Posterior cingulate gyrus (tissue), 11 donors: ENCODE measurements at places on chromosomes 2 and 18.
A peak's percentile ranks its signal among the peaks of the same experiment; 100 is the strongest.

- DNase-seq = no peak
These were observed 19.5 kb upstream of the WIPF1 start for GRCh38 chr2:174617120-174617519.

DNA sequence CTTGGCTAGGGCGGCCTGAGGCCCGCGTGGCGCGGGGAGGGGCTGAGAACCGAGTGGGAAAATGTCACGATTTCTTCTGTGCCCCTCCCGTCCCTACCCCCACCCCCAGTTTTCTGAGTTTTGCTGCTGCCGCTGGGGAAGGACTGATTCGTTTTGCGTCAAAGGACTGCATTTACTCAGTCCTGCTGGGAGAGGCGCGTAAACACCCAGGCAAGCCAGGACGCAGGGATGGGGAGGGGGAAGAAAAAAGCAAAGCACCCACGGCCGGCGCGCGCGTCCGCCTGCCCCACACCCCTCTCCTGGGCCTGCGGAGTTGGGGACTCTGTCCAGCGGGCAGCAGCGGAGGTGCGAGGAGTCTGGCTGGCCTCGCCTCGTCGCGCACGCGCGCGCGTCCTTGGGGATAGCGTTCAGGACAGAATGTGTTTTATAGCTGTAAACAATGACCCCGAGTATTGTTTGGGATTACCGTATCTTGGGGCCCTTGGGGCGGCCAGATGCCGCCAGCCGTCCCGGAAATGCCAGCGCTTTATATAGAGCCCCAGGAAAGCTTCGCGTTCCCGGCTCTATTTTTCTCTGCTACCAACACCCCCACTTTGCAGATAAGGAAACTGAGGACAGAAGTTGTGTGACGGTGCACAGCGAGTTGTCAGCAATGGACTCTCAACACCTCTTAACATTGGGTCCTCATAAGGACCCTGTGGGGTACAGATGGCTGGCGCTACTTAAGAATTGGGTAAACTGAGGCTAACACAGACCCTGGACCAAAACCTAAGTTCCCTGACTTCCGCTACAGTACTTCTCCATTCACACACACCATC, 1.7 kb upstream of the FOSL2 start:
- peak; percentile 49 for DNase-seq

- peak; percentile 72 for DNase-seq
These were observed 22.4 kb upstream of the RMP24 start for GRCh38 chr18:35949903-35950627.

GRCh38 chr2:146818122-146818521, 1026.7 kb upstream of the ACVR2A start:
- no peak for DNase-seq

- no peak for DNase-seq
These were observed 252.5 kb downstream of the SMAD2 start for GRCh38 chr18:47677952-47678351.

DNA sequence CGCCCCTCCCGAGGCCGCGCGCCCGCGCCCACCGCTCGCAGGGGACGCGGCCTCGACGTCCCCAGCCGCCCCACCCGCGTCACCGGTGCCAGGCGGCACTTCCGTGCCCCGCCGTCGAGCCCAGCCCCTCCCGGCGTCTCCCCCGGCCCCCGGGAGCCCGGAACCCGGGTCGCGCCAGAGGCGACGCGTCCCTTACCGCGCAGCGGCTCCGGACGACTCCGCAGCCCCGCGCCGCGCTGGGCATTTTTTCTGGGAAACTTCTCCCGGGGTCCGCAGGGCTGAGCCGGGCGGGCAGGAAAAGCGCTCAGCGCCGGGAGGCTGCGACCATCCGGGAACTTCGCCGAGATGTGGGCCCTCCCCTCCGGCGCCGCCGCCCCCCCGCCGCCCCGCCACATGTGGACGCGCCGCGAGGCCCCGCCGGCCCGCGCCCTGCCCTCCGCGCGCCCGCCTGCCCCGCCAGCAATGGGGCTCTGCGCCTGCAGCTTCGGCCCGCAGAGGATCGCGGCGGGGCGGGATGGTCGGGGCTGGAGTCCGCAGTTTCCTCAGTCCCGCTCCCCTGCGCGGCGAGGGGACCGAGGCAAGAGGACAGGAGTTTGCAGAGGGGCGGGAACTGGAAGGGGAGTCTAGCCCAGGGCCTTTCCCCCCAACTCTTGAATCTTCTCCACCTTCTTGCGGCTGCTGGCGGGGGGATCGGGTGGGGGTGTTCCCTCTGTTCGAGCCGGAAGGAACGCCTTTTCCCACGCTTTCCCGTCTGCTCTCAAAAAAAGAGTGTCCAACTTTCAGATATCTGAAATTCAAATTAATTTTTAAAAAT, 81.5 kb downstream of the CHRNA1 start:
- peak; percentile 93 for DNase-seq

DNA sequence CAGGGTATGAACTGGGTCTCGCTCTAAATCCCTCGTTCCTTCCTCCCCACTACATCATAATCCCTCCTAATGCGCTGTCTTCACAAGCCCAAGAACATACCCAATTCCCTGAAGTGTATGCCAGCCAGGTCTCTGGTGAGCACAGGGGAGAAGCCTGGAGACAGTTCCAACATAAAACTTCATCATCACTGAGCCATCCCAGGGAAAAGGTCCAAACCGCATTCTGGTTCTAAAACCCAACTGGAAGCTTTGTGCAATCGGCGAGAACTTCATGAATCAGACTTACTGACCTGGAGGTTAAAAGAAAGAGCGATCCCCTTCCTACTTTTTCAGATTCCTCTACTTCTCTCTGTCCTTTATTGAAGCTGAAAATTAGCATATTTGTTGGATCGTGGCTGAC, 132.7 kb downstream of the ALPK2 start:
- no peak for DNase-seq

DNA sequence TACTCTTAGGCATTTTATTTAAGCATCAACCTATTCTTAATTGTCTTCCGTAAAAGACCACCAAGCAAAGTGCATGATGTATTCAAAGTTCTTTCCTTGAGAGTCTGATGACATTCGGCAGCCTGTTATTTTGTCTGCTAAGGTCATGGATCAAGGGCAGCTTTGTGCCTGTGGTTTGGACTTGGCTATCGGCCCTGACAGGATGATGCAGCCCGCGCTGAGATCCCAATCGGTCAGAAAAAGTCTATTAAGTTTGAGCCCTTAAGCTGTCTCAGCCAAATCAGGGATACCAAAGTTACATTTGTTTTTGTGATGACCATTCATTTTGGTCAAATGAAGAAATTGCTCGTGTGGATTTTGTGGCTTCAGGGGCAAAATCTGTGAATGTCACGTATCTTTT, 718.9 kb upstream of the FANCL start:
- no peak for DNase-seq

DNA sequence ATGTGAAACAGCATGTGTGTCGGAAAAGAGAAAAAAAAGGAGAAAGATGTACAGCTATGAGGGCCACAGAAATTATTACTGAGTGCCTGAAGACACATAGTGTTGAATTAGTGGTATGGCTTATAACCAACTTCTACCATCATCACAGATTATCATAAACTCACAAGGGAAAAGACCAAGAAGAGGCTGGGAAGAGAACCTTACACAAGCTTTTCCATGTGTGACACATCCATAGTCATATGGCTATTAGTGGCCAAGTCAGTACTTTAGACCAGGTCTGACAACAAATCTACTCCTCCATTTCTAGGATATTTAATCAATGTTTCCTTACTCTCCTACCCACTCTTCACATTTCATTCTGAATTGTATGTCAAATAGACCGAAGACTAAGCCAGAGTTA, 3.5 kb upstream of the GALNT5 start:
- no peak for DNase-seq

- DNase-seq = no peak
These were observed 171.8 kb downstream of the ICOS start for GRCh38 chr2:204108330-204108751.

DNA sequence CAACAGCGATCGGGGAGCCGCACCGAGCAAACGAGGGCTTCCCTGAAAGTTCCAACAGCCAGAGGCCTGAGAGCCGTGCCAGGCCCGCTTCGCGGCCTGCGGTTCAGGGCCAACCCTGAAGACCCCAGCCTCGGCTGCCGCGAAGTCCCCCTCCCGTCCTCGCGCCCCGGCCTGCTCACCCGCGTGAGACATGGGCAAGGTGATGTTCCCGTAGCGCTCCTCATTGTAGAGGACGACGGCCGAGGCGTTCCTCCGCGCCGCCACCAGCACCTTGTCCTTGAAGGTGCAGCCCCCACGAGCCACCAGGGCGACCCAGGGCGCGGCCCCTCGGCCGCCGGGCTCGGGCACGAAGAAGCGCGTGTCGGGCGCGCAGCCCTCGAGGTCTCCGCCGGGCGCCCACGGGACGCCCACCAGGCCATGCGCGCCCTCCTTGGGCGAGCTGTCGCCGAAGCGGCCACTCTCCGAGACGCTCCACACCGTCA, 510 bp downstream of the RNF149 start:
- no peak for DNase-seq

- no peak for DNase-seq
These were observed 306.9 kb downstream of the BCL11A start for GRCh38 chr2:60246583-60246982.

DNA sequence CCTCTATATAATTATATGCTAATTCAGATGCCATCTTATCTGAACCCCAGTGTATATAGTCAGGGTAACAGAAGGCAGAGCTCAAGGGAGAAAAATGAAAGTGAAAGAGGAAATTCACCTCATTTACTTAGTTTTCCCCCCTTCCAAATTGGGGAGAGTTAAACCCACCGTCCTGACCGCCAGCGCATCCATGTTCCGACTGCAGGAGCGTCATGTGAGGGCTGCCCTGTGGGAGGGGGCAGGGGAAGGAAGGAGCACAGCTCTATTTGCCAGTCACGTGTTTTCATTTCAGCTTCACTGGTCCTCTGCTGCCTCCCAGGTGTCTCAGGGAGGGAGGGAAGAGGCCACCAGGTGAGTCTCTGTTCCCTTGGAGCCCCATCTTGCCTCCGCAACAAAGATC, 13.2 kb downstream of the CNNM4 start:
- DNase-seq = no peak

GRCh38 chr18:34859496-34859895, 149.4 kb downstream of the DTNA start:
- DNase-seq = no peak
